ENCODE measurements at places on chromosomes 5 and 9.
A peak's percentile ranks its signal among the peaks of the same experiment; 100 is the strongest.

DNA sequence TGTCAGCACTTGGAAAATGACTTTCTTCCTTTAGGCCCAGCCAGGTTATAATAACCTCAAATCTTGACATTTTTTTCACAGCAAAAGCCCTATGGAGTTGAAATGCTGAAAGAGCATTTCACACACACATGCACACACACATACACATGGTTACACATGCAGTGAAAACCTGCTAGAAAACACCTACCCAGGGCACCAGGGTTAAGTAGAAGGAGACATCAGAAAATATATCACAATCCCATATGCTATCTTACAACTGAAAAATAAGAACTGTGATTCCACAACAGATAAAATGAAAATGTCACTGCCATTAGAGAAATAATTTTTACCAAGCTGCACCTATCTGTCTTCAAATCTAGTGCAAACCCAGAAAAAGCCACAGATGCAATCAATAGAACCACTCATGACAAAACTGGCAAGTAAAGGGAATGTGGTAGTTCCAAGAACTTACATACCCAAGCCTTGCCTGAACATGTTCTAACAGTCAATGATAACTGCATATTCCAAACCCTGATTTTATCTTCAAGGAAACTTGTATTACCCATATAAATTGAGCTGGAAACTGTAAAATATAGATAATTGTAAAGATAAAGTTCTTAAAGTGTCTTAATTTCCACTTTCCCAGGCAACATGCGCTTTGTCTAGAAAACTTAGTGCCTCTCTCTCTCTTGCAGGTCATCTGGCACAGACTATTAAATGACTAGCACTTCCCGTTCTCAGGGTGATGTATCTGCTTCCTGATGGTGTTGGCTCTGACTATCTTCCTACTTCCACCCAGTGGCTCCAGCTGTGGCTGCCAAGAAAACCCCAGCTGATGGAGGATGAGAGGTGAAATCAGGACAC lies 250.2 kb upstream of the PTGER4 start:
- peak; percentile 44 for DNase-seq

DNA sequence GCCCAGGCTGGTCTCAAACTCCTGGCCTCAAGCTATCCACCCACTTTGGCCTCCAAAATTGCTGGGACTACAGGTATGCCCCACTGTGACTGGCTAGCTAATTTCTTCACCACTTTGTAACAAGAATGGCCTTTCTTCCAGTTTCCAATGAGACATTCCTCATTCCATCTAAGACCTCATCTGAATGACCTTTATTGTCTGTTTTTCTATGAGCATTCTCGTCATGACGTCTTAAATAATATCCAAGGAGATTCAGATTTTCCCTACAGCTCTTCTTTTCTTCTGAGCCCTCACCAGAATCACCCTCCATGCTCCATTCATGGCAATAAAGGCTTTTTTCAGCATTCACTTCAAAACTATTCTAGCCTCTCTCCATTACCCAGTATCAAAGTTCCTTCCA lies 30.2 kb upstream of the STK32A start:
- DNase-seq: no peak

DNA sequence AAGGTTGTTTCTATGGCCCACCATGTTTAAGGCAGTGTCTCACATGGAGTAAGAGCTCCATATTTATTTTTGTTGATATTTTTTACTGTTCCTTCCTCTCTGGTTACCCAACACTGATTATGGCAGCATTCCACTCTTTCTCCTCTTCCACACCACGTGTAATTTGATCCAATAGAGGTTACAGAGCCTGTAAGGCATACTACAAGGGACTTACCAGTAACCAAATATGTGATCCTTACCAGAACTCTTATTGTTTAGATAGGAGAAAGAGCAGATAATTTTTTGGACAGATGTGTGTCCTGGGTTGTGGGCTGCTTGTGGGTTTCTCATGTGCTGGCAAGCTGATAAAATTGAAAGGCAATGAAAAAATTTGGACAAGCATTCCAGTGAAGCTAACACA lies 261.3 kb downstream of the TMEM167A start:
- peak; percentile 80 for DNase-seq

DNA sequence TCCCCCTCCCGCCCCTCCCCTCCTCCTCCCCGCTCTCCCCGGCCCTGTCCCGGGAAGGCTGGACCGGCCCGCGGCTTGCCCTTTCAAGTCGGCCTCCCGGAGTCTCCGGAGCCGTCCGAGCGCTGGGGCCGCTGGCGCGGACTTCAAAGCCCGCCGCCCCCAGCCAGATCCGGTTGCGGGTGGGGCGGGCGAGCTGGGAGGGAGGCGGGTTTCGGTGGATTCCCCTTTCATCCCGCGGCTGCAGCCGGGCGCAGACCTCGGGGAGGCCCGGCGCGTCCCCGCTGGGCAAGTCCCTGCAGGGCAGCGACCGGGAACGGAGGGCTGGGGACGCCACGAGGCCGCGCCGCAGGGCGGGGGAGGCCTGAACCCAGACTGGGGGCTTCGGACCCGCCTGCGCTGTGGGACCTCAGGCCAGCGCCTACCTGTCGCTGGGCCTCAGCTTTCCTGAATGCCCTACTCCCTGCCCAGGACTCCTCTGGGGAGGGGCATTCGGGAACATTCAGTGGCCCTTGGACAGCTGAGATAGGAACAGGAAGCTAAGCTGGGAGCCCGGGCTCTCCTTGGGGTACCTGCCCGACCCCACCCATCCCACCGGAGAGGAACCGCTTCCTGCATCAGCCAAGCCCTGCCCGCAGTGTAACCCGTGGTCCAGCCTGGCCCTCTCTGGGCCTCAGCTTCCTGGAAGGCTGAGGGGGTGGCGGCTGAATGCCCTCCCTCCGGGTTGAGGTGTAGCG lies 23.4 kb downstream of the C9orf50 start:
- peak; percentile 87 for DNase-seq

DNA sequence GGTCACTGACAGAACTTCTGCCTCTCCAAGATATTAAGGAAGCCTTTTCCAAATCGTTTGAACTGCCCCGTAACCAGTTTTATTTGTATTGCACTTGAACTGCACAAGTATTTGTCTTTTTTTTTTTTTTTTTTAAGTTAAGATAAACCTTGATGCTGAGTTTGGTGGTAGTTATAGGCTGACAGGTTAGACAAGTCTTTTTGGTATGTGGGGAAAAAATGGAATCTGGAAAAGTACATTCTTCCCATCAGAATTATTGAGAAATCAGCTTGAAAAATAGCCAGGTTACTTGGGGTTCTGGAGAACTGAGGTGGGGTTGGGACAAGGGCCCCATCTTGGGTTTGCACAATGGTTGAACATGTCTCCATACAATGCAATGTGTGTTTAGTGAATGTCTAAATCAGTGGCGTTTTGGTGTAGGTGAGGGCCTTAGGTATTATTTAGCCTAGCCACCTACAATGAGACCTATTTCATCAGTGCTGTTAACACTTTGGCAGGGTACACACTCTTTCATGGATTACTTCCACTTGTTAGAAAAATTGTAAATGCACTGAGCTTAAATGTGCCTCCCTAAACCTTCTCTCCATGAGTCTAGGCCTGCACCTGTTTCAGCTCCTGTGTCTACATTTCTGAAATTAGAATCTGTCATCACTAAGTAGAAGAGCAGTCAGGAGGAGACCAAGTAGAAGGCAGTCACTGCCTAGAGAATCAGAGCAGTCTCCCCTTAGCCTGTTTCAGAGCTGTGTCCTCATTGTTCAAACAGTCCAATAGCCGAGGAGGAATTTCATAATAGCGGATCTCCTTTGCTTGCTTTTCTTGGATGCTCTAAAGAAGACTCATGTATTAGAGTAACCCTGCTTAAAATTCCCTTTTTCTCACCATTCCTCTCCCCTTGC lies 140.0 kb upstream of the HMHB1 start:
- DNase-seq: no peak

- DNase-seq: no peak
Observed at GRCh38 chr5:1720396-1721110, 79.1 kb downstream of the MRPL36 start.

DNA sequence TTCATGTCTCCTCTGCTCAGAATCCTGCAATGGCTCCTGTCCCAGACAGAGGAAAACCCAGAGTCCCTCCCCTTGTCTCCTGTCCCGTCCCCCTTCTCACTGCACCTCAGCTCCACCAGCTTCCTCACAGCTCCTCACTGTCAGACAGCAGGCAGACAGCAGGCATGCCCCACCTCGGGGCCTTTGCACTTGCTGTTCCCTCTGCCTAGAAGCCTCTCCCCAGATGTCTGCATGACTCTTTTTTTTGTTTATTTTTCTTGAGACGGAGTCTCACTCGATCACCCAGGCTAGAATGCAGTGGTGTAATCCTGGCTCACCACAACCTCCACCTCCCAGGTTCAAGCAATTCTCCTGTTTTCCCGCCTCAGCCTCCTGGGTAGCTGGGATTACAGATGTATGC lies 8.8 kb upstream of the SLC6A7 start:
- DNase-seq: no peak

DNA sequence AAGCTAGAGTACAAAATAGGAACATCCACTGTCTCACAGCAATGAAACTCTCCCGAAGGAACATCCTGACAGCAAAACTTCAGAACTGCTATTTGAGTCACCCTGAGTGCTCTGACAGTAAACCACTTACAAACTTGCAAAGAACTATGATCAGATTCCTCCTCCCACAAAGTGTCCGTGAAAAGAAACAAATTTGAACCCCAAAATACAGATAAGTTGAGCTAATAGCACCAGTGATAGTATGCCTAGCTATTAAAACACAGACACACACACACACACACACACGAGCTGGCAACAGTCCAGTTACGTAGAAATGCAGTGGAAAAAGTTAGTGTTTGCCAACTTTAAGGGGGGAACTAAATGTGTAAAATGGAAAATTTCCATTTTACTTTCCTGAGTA lies 3.1 kb upstream of the GLIS3 start:
- no peak for DNase-seq

GRCh38 chr9:132187121-132187620 lies 25.3 kb downstream of the NTNG2 start:
- DNase-seq: no peak

- no peak for DNase-seq
Observed at GRCh38 chr5:133470841-133471240, 141.5 kb downstream of the FSTL4 start.

DNA sequence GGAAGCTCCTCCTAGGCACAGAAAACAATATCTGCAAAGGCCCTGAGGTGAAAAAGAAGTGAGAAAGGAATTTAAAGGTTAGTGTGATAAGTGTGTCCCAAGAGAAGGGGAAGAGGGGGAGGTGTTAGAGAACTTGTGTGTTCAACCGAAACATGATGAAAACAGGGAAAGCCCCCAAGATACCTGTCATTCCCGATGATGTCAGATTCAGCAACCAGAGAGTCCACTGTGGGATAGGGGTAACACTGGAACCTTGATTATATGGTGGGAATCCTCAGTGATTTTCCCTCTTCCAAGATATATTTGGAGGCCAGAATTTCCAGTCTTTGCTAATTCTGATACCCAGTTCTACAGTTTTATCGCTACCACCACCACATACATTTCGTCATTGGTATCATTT lies 15.5 kb upstream of the BNC2 start:
- DNase-seq: no peak

DNA sequence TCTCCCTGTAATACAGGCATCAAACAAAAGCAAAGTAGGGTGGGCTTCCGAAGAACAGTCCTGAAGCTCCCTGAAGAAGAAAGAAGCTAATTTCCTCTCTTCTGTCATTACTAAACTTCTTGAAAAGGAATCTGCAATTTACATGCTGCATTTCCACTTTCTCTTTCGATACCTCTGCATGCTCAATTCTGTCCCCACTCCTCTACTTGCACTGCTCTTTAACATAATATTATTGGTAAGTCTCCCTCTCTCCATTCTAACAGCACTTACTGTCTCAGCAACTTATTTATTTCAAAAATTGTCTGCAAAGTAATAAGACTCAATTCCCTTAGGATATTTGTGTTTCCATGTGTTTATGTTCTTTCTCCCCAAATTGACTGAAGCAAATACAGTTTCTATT lies 3.9 kb upstream of the PLPP1 start:
- no peak for DNase-seq

GRCh38 chr9:129938291-129938979 lies 103.2 kb downstream of the USP20 start:
- DNase-seq: peak; percentile 81

DNA sequence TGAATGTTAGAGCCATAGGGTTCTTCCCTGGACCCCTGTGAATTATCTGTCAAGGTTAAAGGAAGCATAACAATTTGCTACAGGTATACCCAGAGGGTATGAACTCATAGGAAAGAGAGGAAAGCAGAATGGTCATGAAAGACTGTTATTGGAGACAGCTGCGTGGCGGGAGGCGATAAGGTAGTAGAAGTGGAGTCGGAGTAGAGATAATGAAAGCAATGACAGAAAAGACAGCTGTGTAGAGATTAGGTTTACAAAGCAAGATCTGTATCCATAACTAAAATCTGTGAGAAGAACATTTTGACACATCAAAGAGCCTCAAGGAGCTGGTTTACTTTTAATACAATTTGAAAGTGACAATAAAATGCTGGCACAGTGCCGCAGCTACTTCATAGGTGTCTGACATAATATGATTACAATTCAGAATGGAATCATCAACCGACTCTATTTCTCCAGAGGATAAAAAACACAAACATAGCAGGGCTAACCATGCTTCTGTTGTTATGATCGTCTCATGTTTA lies 603.9 kb downstream of the CDH12 start:
- DNase-seq: no peak

DNA sequence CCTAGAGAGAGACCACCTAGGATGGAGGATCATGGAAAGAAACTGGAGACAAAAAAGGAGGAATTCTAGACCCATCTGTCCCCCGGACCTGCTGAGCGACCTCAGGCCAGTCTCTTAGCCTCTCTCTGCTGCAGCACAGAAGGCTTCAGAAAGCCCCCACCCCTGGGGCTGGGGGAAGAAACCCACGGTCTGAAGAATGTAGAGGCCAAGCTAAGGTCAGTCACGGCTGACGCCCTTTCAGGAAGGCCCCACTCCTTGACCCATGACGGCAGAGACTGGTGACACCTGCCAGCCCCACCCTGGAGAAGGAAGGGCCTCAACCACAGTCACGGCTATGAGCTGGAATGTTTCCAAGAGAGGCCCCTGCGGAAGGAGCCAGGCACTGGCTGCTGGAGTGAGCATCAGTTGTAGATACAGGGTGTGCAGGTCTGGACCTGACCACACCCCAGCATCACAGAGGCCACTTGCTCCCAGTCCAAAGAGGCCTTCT lies 120.5 kb upstream of the BOD1 start:
- no peak for DNase-seq

DNA sequence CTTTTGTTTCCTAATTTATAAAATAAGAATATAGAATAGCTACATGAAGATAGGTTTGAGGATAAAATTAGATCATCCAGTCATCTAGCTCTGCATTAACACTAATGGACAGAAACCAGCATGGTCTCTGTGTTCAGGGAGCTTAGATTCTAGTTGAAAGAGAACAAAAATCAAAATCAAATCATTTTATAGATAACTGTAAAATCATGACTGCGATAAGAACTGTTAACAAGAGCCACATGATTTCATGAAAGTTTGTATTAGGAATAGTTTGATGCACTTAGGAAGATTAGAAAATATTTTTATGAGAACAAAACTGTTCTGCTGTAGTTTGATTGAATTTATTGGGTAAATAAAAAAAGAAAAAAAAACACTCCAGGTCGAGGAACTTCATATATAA lies 1074.7 kb downstream of the MAT2B start:
- DNase-seq: no peak

- no peak for DNase-seq
Observed at GRCh38 chr9:132443951-132444607, 34.1 kb downstream of the CFAP77 start.

- no peak for DNase-seq
Observed at GRCh38 chr9:106310782-106311181, 552.2 kb upstream of the ZNF462 start.

- DNase-seq: peak; percentile 19
Observed at GRCh38 chr5:11383506-11384095, 520.6 kb downstream of the CTNND2 start.
